Activated B cell treated with CpG ODN at 0.5 μM for 24 hours (primary cell): ENCODE measurements at places on chromosomes 11 and 22. TPM values are rescaled to one million over a fixed set of nuclear protein-coding genes. Genes with fewer than 3 reads are reported as not detected.

- no peak for DNase-seq
These were observed 8.8 kb downstream of the OSBPL5 start for GRCh38 chr11:3156282-3156660.

Gene CNGA4
- 0.20 and 0.22 TPM in 2 replicates for total RNA-seq

DNA sequence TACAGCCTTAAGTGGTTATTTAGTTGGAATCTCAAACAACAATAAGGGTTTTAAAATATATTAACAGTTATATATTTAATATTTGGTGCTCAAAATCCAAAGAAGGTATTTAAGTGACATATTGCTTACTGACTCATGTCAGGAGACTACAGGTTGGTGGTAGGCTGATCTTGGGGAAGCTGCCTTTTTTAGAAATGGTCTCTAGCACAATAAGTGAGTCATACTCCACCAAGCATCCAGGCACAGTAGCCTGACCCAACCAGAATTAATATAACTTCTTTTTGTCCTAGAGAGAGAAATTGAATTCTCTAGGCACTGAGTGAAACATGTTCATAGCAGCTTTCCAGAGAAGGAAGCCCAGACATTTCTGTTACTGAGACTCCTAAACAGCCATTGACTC is 868.5 kb upstream of the TENM4 start:
- DNase-seq: no peak

DNA sequence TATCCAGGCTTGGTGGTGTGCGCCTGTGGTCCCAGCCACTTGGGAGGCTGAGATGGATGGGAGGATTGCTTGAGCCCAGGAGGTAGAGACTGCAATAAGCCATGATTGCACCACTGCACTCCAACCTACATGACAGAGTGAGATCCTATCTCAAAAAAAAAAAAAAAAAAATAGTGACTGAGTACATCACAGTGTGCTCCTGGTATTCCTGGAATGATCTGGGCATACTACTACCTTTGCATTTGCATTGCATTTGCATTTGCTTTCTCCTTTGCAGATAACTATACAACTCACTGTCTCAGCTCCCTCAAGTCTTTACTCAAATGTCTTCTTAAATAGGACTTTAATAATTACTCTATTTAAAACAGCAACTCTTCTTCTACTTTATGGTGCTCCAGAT is 51.8 kb downstream of the DLG2 start:
- no peak for DNase-seq

Gene CD3G
- 0.20 TPM in 1 of 2 replicates, not detected in the other for total RNA-seq

Gene CABP7
- total RNA-seq: 0.07 TPM in 1 of 2 replicates, not detected in the other

- no peak for DNase-seq
These were observed 22.4 kb upstream of the APOBEC3A start for GRCh38 chr22:38935023-38935422.

Gene DCUN1D5
- total RNA-seq: 20.9 and 21.4 TPM in 2 replicates

DNA sequence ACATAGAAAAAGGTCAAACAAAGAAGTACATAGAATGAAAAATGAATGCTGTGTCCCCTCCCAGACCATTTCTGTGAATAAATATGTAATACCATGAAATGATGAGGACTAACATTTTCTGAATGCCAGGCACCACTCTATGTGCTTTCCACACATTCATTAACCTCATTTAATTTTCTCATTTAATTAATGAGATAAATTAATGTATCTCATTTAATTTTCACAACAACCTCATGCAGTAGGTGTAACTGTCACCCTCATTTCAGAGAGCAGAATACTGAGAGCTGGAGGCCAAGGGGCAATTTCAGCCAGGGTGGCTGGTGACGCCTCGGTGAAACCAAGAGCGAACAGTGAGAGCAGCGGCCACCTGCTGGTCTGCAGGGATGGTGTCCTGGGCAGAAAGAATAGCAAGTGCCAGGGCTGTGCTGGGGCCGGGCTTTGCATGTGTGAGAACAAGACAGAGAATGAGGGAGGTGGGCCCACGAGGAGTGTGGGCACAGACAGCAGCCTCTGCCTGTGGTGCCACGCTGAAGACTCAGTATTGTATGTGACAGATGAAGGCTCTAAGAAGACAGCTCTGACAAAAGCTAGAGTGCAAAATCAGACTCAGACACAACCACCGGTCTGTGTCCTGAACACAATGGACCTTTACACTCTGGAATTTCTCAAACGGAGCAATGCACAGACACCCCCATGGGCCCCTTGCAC is 1.8 kb upstream of the SERPIND1 start:
- no peak for DNase-seq

Gene H19
- total RNA-seq: not detected in 2 replicates

- DNase-seq: peak; percentile 6
These were observed 713 bp downstream of the TOP3B start for GRCh38 chr22:21981874-21982273.

DNA sequence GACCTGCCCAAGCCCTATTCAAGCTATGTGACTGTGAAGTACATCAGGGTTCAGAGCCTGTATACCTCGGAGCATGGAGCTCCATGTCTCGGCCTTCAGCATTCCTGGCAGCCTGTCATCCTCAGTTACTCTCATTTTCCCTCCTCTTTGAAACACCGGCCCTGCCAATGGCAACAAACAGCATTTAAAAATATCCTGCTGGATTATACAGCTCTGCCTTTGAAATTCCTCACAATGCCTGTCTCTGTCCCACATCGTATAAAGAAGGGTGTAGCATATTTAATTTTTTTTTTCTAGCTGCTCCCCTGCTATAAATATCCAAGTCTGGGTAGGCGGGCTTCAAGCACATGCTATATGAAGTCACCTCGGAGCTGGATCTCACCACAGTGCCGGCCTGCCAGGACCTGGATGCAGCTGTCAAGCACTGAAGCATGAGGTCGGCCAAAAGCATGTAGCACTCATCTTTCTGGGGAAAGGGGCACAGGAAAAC is 11.8 kb downstream of the ABTB2 start:
- DNase-seq: no peak

DNA sequence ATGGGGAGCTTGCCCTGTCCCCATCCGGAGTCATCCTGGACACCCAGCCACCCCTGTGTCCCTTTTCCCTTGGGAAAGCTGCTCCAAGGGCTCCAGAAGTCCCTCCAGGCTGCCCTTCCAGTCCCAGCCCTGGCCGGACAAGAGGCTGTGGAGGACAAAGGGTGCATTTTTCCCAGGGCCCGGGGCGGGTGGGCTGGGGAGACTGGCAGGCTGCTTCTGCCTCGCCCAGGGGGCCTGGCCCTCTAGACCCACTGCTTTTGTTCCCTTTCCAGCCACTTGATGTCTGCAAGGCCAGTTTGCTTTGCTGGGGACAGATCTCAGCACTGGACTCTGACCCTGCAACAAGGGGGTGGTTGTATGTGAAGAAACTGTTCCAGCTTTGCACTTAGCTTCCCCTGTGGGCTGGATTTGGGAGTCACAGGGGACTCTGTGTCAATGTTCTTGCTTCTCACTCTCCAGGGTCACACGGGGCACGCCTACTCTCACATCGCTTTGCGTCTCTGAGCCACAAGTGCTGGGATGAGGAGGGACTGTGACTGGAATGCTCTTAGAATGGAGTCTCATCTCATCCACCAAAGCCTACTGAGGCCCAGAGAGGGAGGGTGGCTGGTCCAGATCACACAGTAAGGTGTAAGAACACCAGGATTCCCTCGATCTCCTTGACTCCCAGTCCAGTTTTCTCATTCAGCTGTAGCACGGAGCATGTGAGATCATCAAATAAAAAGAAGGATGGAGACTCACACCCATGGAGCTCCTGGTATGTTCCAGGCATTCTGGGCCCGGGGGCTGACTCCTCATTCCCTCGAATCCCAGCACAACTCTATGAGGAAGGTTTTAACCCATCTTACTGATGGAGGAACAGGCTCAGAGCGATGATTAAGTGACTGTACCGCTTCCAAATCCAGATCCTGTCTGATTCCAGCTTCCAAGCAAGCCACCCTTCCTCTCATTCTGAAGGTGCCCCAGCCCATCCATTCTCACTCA is 59.9 kb downstream of the FBXO7 start:
- no peak for DNase-seq

Gene TRIM49
- total RNA-seq: not detected in 2 replicates

Gene TIMM8B
- total RNA-seq: 37.0 and 39.6 TPM in 2 replicates

- DNase-seq: no peak
These were observed 10.3 kb upstream of the CDON start for GRCh38 chr11:126072801-126073594.

DNA sequence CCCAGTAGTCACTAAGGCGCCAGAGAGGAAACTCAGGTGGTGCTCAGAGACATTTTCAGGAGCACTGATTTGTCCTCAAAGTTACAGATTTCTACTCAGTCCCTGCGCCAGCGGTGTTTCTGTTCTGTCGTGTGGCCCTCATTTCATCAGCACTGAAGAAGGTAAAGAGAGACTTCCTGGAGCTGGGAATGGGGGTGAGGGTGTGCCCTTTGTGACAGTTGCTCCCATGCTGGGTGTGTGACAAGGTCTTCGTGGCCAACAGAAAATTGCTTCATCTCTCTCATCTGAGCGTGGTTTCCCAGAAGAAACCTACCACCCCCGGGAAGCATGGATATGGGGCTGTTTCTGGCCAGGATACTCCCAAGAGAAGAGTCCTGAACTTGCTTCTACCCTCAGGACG is 2.0 kb upstream of the PPARA start:
- DNase-seq: no peak

- DNase-seq: no peak
These were observed 217.5 kb downstream of the DDX10 start for GRCh38 chr11:108882211-108882831.

Gene CCDC157
- 1.8 and 2.9 TPM in 2 replicates for total RNA-seq

- no peak for DNase-seq
These were observed 593.2 kb upstream of the CCDC179 start for GRCh38 chr11:23453522-23453921.

Gene GPHA2
- total RNA-seq: 0.33 and 0.71 TPM in 2 replicates

GRCh38 chr22:22507743-22508273 is 734 bp downstream of the ZNF280B start:
- peak; percentile 15 for DNase-seq

Gene CTSW
- 0.59 and 0.93 TPM in 2 replicates for total RNA-seq

- no peak for DNase-seq
These were observed 301.8 kb upstream of the CADM1 start for GRCh38 chr11:115806056-115806455.

DNA sequence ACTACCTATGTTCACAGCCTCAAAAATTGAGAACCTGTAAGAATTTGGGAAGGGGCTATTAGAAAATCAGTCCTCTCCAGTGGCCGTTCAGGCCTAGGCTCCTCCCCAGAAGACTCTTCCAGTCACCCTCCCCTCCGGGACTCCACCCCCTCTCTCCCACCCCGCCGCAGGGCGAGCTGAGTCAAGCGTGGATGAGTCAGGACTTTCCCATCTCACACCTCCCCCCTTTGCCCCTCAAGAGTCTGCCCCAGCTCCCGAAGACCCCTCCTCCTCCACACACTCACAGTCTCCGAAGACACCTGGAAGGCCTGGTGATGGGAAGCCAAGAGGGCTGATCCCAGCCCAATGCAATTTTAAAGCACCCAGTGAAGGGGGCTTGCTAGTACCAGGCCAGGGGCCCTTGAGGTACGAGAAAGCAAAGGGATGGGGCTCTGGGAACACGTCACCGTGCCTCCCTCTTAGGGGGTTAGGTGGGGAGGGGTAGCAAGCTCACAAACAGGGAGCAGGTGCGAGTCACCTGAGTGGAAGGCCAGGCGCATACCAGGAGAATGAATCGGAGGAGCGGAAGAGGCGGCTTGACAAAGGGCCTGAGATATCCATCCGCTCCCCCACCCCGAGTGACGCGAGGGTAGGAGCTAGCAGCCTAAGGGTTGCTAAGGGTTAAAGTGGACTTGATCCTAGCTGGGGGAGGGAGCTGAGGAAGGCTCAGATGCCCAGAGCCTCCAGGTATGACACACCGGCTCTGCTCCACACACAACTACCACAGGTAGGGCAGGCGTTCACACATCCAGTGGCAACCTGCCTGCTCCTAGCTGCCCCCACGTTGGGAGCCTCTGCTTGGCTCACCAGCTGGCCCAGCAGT is 13.6 kb downstream of the BCL9L start:
- no peak for DNase-seq
